ENCODE measurements at places on chromosomes 7 and 10.

- H3K27me3 ChIP-seq, result no peaks in the 10 kb centered on the region
- H3K4me3 ChIP-seq, result no peak overlapping the region
- peaks cover 5% of the 10 kb centered on the region for H3K4me1 ChIP-seq
- no peak for DNase-seq
Observed at GRCh38 chr7:98300595-98301372, 19.3 kb downstream of the BRI3 start.

GRCh38 chr10:130747946-130748345 is 563.6 kb downstream of the TCERG1L start:
- no peak for DNase-seq
- H3K27ac ChIP-seq, result no peak overlapping the region
- no peaks in the 10 kb centered on the region for H3K4me1 ChIP-seq
- no peak overlapping the region for H3K4me3 ChIP-seq
- no peaks in the 10 kb centered on the region for H3K36me3 ChIP-seq

- no peak for DNase-seq
- H3K27me3 ChIP-seq, result no peaks in the 10 kb centered on the region
- H3K4me1 ChIP-seq, result no peaks in the 10 kb centered on the region
- H3K36me3 ChIP-seq, result no peaks in the 10 kb centered on the region
- no peak overlapping the region for H3K27ac ChIP-seq
- no peak overlapping the region for H3K4me3 ChIP-seq
Observed at GRCh38 chr10:65765006-65765541, 1160.8 kb upstream of the LRRTM3 start.

- H3K27ac ChIP-seq, result peak overlapping the region; percentile 97
- no peak for DNase-seq
- H3K36me3 ChIP-seq, result no peaks in the 10 kb centered on the region
Observed at GRCh38 chr10:62045765-62046521, 144.4 kb downstream of the ARID5B start.

- H3K4me1 ChIP-seq, result no peaks in the 10 kb centered on the region
- H3K27ac ChIP-seq, result no peak overlapping the region
Observed at GRCh38 chr10:13068484-13068883, 31.5 kb upstream of the OPTN start.

DNA sequence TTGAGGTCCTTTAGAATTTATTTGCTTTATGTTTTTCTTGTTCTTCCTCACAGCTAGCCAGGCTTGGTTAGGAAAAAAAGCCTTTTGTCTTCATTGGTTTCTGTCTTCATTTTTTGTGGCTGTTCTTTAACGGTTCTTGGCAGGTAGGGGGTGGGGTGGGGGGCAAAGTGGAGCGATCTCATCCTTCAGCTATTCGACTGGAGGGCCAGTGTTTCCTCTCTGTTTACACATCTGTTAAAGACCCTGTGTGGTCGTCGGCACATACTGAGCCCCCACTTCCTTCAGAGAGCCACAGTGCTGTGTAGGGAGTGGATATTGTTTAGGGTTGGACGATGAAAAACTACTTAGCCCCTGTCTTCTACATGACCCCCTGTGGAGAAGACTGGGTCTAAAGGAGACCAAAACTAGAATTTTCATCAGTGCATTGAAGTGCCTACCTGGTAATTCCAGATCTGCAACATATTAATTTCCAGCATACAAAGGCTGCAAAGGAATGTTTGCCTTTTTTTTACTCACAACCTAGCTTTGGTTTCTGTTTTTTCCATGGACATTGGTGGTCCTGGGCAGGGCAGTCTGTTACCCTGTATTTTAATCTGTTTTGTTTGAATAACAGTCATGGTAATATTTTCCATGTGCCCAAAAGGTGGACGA is 29.0 kb downstream of the PRPF18 start:
- H3K36me3 ChIP-seq, result no peaks in the 10 kb centered on the region
- no peak overlapping the region for H3K27ac ChIP-seq
- H3K4me1 ChIP-seq, result peaks cover 10% of the 10 kb centered on the region
- no peak overlapping the region for H3K4me3 ChIP-seq
- no peak for DNase-seq
- H3K27me3 ChIP-seq, result no peaks in the 10 kb centered on the region

GRCh38 chr10:64101606-64102263 is 580.5 kb downstream of the REEP3 start:
- DNase-seq, result no peak
- H3K36me3 ChIP-seq, result no peaks in the 10 kb centered on the region
- H3K27me3 ChIP-seq, result no peaks in the 10 kb centered on the region
- H3K27ac ChIP-seq, result no peak overlapping the region
- no peaks in the 10 kb centered on the region for H3K4me1 ChIP-seq

GRCh38 chr10:34121781-34122622 is 693.1 kb downstream of the PARD3 start:
- H3K36me3 ChIP-seq, result no peaks in the 10 kb centered on the region
- H3K4me3 ChIP-seq, result no peak overlapping the region
- no peak for DNase-seq
- no peak overlapping the region for H3K27ac ChIP-seq
- no peaks in the 10 kb centered on the region for H3K27me3 ChIP-seq

DNA sequence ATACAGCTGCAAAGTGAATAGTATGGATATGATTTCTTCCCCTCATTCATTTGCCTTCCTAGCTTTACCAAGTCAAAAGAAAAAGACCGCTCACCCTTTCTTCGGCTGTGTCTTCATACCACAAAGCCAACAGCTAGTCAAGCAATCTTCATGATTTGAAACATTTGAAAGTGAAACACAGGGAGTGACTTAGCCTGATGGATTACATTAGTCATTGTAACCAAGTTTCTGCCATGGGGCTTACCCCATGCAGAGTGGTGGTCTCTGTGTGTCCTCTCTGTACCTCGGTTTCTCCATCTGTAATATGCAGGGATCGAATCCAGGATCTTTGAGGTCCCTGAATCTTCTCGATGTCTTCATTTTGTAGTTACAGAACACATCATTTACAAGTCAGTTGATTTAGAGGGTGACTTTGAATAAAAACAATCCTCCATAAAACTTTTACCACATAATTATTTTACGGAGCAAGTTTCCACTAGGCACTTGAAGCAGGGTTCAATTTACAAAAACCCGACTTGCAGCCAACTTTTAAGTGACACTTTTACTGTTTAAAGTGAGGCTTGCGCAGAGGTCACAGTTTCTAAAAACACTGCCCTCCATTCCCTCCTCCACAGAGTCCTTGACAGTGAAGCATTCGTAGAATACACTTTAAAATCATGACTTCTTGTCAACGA is 2.2 kb upstream of the LGI1 start:
- no peak overlapping the region for H3K27ac ChIP-seq
- H3K27me3 ChIP-seq, result no peaks in the 10 kb centered on the region
- DNase-seq, result no peak
- peaks cover 47% of the 10 kb centered on the region for H3K4me1 ChIP-seq
- H3K36me3 ChIP-seq, result no peaks in the 10 kb centered on the region

DNA sequence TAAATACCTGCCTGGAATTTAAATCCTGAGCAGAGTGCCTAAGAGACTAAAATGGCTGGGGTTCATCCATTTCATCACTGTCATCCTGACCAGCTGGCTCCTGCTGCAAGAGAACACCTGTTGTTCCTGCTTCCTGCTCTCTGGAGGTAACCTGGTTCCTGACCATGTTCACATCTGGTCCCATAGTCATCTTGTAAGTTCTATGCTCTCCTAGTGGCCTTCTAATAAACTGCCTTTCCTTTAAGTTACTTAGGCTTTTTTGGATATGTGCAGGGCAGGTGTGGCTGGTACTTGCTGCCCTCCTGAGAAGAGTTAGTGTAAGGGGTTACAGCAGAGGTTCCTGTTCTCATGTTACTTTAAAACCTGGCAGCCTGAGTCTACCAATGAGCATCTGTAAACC is 80.0 kb downstream of the NRCAM start:
- H3K27me3 ChIP-seq, result no peaks in the 10 kb centered on the region
- no peak overlapping the region for H3K4me3 ChIP-seq
- H3K4me1 ChIP-seq, result no peaks in the 10 kb centered on the region
- no peak overlapping the region for H3K27ac ChIP-seq
